ENCODE measurements at places on chromosomes 7 and 10. TPM values are rescaled to one million over a fixed set of nuclear protein-coding genes. Genes with fewer than 3 reads are reported as not detected.

- DNase-seq = no peak
These were observed 581 bp downstream of the FAM3C start for GRCh38 chr7:121395494-121395960.

DNA sequence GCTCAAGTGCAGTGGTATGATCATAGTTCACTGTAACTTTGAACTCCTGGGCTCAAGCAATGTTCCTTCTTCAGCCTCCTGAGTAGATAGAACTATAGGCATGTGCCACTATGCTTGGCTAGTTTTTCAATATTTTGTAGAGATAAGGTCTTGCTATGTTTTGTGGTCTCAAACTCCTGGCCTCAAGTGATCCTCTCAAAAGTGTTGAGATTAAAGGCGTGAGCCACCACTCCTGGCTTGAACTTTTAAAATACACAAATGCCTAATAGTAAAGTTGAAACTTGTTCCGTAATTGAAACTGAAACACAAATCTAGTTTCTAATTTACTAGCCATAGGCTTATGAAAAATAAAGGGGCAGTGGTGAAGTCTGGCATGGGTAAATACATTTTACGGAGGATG, 65.7 kb downstream of the AP3M1 start:
- no peak for DNase-seq

DNA sequence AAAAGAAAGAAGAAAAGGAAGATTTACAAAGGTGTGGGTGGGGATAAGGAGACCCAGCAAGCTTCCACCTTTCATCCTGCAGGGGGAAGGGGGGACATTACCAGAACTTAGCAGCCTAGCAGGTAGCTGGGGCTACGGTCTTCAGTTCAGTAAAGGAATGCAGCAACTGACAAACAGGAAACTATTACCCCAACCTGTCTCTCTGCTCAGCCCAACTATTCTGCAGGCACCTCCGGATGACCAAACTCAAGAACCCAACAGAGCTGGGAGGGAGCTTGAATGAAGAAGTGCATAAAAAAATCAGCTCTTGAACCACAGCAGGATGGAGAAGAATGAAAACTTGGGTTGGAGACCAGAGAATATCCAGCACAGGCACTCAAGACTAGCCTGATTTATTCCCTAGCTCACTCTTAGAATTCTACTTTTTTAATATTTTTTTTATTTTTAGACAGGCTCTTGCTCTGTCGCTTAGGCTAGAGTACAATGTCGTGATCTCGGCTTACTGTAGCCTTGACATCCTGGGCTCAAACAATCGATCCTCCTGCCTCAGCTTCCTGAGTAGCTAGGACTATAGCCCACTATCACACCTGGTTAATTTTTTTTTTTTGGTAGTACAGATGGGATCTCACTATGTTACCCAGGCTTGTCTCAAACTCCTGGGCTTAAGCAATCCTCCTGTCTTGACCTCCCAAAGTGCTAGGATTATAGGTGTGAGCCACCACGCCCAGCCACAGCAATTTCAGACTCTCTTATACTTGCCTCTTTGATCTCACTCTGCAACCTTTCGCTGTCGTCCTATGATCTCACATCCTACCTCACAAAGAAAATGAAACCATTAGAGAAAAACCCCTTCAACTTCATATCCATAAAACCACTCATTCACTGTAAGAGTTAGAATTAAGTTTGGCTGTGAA, 18.5 kb upstream of the C10orf67 start:
- no peak for DNase-seq

Gene NDUFB8
- 247 TPM for total RNA-seq

Gene DTX2
- total RNA-seq = 5.1 TPM

DNA sequence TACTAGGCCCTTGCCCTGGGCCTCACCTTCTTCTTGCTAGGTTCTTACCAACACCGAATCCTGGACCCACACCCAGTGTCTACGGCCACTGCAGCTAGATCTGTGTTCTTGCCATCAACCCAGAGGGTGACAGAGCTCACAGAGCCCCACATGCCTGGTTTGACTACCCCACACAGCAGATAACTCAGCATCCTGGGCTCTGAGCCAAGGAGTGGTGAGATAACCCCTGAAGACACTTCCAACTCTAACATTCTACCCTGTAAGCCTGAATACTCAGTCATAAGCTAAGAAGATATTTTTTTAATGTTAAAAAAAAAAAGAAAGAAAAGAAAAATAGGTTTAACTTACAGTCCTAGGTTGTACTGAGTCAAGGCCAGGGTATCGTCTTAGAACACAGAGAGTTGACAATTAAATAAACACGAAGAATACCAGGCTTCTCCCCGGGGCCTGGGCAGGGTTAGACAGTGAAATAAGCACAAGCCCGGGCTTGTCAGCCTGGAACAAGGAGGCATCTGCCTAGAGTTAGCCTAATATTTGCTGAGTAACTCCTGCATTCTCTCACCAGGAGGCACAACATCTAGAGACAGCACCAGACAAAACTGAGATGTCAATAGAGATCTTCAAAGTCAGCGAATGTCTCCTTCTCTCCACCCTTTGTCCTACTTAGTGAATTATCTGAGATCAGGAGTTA, 556.5 kb upstream of the LRRN3 start:
- no peak for DNase-seq

DNA sequence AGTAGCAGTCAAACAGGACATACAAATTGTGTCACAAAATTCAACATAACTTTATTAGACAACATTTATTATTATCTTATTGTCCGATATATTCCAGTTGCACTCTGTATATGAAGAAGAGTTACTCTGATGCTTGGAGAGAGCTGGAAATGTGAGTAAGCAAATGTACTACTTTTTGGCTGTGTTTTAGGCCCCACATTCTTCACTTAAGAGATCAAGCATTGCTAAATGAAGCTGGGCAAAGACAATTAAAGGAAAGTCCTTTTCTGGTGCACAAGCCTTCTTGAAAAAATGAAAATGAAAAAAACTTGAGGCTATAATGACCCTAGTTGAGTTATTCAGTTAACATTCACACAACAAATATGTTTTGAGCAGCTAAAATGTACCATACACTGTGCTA, 26.1 kb downstream of the MYPN start:
- no peak for DNase-seq

Gene ZC3HAV1
- total RNA-seq = 60.4 TPM

Gene IL6
- total RNA-seq = 16.3 TPM

Gene OR2A42
- total RNA-seq = under 0.01 TPM

DNA sequence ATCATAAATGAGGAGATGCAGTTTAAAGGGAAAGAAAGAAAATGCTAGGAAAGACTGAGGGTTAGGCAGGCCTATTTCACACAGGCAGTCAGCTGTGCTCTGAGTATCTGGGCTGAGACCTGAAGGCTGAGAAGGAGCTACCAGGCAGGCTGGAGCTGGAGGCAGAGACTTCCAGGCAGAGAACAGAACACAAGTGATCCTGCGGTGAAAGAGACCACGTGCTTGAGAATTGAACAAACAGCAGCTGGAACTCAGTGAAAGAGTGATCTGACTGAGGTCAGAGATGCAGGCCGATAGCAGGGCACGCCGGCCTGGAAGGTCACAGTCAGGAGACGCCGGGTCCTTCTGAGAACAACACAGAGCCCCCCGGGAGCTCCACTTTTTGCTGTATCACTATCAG, 147.8 kb downstream of the ADAM12 start:
- DNase-seq = no peak

GRCh38 chr10:10544890-10545289, 472.8 kb upstream of the CELF2 start:
- no peak for DNase-seq

DNA sequence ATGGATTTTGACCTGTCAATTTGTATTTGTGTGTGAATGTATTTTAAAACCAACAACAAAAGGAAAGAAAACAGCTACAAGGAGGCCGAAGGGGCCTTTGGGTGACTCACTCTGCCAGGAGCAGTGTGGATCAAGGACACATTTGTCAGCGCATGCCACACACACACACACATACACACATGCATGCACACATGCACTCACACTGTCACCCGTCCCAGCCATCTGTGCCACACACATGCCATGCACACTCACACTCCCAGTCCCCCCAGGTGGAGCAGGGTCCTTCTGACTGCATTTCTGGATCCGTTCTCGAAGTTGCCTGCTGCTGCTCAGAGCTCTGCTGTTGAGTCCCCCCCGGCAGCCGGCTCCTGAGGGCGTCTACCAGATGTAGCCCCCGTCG, 26.0 kb downstream of the SPOCK2 start:
- DNase-seq = no peak

Gene MARVELD1
- total RNA-seq = 21.2 TPM

DNA sequence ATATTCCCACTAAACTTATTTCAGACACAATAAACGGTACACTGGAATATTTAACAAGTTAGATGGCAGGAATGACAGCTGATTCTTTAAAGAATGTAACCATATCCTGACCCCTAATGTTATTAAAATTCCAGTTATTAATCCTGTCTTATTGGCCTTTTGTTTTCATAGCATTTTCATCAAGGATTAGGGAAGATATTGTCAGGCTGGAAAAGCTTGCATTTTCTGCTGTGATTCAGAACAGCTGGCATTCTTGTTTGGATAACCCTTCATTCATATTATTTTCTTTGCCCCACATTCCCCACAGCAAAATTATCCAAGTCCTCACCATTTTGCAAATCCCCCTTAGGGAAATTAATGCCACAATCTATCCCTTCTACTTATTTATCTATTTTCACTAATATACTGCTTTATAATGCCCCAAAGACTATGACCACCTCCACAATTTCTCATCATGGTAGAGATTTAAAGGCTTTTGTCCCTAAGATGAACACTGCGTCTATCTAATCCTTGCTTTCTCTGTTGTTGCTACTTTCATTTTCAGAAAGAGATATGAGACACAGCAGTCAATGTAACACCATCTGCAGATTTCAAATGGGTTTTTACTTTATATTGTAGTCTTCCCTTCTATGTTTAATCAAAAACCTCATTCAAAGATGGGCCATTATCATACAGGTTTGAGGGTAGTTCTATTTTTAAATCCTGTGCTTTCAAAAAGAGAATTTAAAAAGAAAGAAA, 475.1 kb downstream of the PARD3 start:
- no peak for DNase-seq

GRCh38 chr7:108294595-108294994, 161.6 kb downstream of the NRCAM start:
- no peak for DNase-seq

Gene PITX3
- 0.07 TPM for total RNA-seq

- DNase-seq = no peak
These were observed 50.0 kb downstream of the TACR2 start for GRCh38 chr10:69366738-69367137.

- no peak for DNase-seq
These were observed 67.8 kb downstream of the SRPK2 start for GRCh38 chr7:105320896-105321295.

DNA sequence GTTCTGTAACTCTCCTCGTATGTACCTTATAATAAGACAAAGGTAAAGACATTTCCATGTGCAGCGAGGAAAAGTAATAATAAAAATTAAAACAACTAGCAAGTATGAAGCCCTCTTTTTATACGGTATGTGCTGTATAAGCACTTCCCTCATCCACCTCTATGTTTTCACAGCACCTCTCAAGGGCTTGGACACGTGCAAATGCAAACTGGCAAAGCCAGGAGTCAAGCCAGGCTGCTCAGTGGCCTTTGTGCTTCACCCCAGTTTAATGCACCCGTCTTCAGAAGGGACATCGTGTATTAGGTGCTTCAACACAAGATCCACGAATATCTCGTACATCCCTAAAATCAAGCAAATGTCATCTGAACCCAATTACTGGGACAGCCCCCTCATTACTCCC, 1.3 kb upstream of the DGKI start:
- no peak for DNase-seq

- DNase-seq = no peak
These were observed 99.0 kb upstream of the FZD1 start for GRCh38 chr7:91165006-91165845.

DNA sequence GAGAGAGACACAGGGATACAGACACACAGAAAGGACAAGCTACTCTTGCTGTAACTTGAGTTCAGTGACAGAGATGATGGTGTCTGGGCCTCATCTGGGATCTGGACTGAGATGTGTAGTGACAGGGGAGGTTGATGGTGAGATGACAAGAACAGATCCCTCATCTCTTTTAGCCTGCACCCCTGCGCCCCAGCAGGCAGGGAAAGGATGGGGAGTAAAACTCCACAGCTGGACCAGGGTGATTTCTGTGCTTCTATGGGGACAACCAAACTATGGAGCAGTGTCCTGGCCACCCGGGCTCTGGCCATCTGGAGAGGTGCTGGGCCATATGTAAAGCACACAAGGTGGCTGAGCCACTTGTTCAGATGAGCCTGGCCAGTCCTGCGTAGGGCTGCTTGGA, 4.5 kb upstream of the LRRC18 start:
- DNase-seq = no peak

Gene GRID1
- total RNA-seq = not detected

GRCh38 chr10:14146025-14146424, 184.7 kb downstream of the FRMD4A start:
- DNase-seq = no peak
